ENCODE measurements at places on chromosomes 16 and 17.

GRCh38 chr17:12395733-12396354 is 269.8 kb upstream of the MYOCD start:
- DNase-seq: no peak

DNA sequence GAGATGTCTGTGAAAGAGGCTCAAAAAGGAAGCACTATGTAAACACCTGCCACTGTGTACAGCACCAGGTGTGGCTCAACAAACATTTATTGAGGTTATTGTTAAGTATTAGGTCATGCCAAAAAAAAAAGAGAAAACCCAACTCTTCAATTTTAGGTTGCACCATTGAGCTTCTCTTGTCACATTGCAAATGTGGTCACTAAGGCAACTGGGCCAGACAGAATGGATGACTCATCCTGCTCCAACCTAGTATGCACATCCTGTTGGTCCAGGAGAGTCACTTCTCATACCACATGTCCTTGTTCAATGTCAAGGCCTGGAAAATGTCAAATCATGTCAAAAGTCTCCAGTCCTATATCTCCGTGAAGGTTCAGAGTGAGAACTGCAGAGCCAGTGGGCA is 25.0 kb downstream of the HOXB1 start:
- DNase-seq: no peak

GRCh38 chr16:353404-354290 is 1.1 kb upstream of the AXIN1 start:
- no peak for DNase-seq

GRCh38 chr16:75763204-75763603 is 36.9 kb upstream of the CPHXL start:
- no peak for DNase-seq

- DNase-seq: no peak
These were observed 14.7 kb downstream of the RNF43 start for GRCh38 chr17:58402679-58403078.

GRCh38 chr17:49820773-49821172 is 27.1 kb downstream of the TAC4 start:
- no peak for DNase-seq

DNA sequence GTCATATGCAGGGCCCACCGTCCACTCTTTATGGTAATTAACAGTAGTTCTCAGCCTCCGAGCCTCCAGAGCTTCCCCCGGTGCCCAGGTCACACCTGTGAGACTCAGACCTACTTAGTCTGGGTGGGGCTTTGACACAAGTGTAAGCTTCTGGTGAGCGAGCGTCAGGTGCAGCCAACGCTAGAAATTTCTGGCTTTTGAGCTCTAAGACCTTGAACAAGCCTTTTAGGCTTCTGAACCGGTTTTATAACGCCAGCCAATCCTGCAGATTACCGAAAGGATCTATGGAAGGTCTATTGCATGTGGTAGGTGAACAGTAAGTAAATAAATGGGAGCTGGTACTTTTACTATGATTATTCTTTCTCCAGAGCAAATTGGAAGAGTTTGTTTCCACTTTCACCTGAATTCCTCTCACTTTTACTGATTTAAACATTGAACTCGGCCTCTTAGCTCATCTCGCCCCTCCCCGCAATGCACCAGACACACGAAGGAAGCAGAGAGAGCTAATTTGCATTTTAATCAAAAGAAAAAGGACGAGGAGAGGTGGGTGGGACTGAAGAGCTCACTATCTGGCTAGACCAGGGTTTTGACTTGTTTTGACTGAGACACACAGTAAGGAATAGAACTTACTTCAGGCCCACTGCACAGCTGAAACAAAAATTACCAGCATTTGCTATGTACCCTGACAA is 47.1 kb downstream of the ABAT start:
- no peak for DNase-seq

DNA sequence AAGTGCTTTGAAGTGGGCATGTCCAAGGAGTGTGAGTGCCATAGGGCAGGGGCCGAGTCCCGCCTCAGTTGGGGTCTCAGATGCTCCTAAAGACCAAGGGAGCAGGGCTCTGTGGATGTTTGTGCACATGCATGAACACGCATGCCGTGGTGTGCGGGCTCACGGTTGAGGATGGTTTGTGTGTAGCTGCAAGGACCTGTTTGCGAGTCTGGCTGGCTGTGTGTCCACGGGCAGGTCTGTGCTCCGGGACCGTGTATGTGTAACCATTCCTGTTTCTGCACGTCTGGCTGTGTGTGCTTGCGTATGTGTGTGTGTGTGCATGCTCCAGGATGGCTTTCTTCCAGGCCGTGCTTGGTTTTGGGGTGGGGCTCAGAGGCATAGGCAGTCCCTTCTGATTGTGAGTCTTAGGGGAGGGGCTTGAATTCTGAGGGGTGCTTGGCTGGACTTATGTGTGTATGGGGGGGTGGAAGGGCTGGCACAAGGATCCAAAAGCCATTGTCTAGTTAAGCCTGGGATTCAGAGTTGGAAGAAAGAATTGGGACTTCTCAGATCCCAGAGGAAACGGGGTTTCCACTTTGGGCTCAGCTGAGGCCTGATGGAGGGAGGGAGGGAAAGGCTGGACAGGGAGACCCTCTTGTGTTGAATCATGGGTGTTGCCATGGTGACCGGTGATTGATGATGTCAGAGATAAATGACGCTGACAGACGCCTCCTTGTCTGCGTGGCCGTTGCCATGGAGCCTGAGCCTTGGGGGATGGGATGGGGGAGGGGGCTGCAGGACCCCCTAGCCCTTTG is 14.4 kb downstream of the GJD3 start:
- DNase-seq: no peak

Data from stimulated activated effector memory CD8-positive, alpha-beta T cell treated with anti-CD3 and anti-CD28 coated beads, Interleukin-12 subunit alpha, Interleukin-12 subunit beta, amount 100 ng/mL, for 72 hours (primary cell).